ENCODE measurements at places on chromosomes 4 and X. TPM values are rescaled to one million over a fixed set of nuclear protein-coding genes. Genes with fewer than 3 reads are reported as not detected.
A peak's percentile ranks its signal among the peaks of the same experiment; 100 is the strongest.

GRCh38 chrX:22360129-22360528 lies 87.4 kb downstream of the CBLL2 start:
- DNase-seq, result no peak

- peak; percentile 31 for DNase-seq
Measured at GRCh38 chr4:104591510-104591911, 96.8 kb upstream of the CXXC4 start.

GRCh38 chr4:153197301-153197700 lies 6.9 kb upstream of the TRIM2 start:
- DNase-seq, result no peak

DNA sequence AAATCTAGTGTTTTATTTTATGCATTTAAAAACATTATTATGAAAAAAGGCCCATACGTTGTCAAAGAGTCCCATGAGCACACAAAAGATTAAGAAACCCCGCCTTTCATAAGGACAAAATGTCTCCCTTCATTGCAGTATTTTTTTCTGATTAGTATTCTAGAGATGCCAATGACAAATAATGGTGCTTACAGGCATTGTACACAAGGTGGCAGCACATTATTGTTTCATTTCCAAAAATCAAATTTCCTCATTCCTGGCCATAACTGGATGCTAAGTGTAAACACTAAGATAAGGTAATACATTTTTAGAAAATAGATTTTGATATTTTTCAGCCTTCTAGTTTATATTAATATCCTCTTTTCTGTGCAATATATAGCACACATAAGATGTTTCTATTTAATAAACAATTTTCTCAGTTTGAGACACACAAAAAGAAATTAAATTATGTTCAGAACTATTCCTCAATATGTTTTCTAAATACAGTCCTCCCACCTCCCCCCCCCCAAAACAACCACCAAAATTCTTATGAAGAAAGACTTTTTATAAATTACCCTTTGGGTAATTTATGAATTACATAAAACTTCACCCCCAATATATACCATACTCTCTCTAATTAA lies 47.7 kb downstream of the TIGD2 start:
- peak; percentile 43 for DNase-seq

Gene ETDB
- not detected for total RNA-seq

Gene CNGA1
- 0.39 TPM for total RNA-seq

Gene UGT2B10
- total RNA-seq, result not detected

Gene PHKA2
- 42.2 TPM for total RNA-seq

Measured in A673 (cell line).